Hematopoietic multipotent progenitor cell treated with erythropoietin and hydrocortisone succinate and interleukin-3 and kit ligand, for 6 days (in vitro differentiated cells): ENCODE measurements at places on chromosomes 16 and 17.

GRCh38 chr16:70686376-70687101 is 686 bp upstream of the MTSS2 start:
- DNase-seq: no peak

GRCh38 chr17:73135766-73136165 is 29.0 kb upstream of the SSTR2 start:
- peak; percentile 64 for DNase-seq

DNA sequence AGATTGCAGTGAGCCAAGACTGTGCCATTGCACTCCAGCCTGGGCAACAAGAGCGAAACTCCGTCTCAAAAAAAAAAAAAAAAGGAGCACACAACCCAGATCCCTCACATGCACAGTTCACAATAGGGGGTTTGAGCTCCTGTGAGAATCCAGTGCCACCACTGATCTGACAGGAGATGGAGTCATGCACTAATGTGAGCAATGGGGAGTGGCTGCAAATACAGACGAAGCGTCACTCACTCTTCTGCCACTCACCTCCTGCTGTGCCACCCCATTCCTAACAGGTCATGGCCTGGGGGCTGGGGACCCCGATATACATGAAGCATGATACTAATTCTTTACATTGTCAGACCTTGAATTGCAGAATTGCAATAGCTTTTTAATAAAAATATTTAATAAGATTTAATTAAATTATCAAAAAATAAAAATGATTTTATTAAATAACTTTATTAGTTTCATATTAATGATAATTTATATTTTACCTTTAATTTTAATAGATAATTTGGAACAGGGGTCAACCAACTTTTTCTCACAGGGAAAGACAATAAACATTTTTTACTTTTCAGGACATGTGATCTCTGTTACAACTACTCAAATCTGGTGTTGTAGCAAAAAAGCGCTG is 171.4 kb downstream of the COPRS start:
- DNase-seq: no peak

- no peak for DNase-seq
Measured at GRCh38 chr16:83603723-83604570, 203.8 kb upstream of the HSBP1 start.

DNA sequence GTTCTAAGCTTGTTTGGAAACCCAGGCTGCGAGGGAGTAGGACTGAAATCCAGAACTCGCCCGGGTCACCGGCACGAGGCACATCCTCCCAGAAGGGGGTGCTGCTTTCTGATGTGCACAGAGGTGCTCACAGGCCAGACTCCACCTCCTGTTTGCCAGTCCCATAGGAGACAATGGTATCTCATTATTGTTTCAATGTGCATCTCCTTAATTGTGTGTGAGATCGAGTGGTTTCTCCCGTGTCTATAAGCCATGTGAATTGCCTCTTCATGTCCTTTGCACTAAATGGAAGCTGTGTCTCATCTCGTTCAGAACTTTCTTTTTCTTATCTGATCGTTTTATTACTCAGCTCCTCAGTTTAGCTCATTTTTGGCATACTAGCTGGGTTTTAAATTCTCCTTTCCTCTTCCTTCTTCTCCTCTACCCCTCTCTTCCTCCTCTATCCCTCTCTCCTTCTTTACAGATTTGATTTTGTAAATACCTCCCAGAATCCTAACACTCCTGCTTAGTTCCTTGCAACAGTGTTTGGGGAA is 32.1 kb upstream of the PRKCB start:
- DNase-seq: peak; percentile 89
